ENCODE measurements at places on chromosomes 5 and 9. TPM values are rescaled to one million over a fixed set of nuclear protein-coding genes. Genes with fewer than 3 reads are reported as not detected.
A peak's percentile ranks its signal among the peaks of the same experiment; 100 is the strongest.

- DNase-seq, result peak; percentile 58
Measured at GRCh38 chr9:136093995-136094881, 851 bp downstream of the NACC2 start.

Gene AGXT2
- total RNA-seq, result not detected

DNA sequence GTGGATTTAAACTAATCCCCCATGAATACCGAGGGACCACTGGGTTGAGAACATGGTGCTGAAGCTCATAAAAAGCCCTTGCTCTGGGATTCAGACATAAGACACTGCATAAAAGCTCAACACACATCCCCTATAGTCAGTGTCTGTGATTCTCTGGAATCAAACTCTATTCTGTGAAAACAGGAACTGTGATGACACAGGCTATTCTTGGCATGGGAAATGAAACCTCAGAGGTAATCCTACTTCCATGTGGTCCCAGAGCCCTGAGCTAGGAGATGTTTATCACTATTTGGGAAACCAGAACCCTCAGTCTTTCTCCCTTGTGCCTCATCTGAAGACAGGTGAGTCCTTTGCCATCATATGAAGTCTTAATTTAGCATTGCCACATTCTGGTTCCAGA, 135.4 kb upstream of the PRSS3 start:
- DNase-seq, result no peak

- DNase-seq, result no peak
Measured at GRCh38 chr9:126144603-126145456, 181.8 kb upstream of the MVB12B start.

GRCh38 chr5:21654-22233, 70.2 kb upstream of the PLEKHG4B start:
- DNase-seq, result no peak

Gene PCDH1
- 59.6 TPM for total RNA-seq

DNA sequence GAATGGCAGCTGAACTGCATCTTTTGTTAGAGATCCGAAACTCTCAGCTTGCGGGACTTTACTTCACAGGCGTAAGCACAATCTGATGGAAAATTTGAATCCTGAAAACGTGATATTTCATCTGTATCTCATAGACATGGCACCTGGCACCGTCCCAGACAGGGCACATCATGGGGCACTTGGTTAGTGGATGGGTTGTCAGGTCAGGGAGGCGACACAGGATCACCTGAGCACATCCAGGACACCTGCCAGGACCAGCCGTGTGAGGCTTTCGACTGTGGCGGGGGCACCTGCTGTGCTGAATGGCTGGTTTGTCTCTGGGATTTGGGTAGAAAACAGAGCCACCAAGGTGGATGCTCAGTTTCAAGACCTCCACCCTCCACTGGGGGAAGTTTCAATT, 11.3 kb upstream of the ZFP62 start:
- DNase-seq, result no peak

DNA sequence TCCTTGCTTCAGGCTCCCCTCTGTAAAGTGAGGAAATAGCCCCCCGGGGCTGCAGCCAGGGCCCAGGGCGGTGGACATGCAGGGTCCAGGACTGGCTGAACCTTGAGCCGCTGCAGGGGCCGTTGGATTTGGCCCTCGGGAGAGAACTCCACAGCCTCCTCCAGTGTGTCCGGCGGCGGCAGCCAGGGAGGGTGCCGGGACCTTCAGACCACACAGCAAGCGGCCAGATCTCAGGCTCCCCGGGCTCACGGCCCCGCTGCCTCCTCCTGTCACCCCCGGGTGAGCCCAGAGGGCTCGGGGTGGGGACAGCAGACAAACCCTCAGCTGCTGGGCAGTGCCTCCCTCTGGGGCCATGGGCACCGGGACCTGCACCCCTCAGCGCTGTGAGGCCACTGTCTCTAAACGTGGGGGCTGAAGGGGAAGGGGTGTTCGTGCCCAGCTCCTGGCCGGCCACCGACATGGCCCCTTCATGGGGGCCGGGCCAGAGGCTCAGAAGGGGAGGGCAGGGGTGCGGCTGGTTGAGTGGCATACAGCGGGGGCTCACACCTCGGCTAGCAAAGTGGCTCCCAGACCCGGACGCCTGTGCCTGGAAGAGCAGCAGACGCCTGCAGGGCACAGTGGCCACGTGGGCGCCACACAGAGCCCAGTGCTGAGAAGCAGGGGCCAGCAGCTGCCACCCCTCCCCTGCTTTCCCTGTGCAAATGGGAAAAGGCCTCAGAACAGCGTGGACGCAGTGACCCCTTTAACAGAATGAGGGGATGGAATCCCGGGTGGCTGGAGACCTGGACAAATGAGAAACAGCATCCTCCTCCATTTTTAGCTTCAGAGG, 19.7 kb downstream of the SLC9A3 start:
- DNase-seq, result no peak

Gene PAEP
- total RNA-seq, result not detected

DNA sequence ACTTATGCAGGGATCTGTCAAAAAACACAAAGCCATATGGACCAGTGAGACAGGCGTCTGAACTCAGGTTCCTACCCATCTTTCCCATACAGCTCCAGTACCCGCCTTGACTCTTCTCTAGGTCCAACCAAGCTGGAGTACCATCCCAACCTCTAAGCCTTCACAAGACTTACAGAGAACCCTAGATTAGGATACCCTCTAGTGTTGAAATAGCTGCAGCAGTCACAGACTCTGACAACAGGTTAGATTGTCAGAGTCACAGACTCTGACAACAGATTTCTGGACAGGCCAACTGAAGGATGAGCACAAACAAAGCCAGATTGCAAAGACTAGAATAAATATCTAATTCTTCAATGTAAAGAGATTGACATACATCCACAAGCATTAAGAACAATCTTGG, 266.1 kb downstream of the GRIA1 start:
- DNase-seq, result no peak

Gene RAPGEF1
- 89.0 TPM for total RNA-seq

GRCh38 chr5:172216345-172216744, 22.4 kb downstream of the EFCAB9 start:
- no peak for DNase-seq

Gene FGF1
- 41.8 TPM for total RNA-seq

Gene SQSTM1
- total RNA-seq, result 400 TPM

GRCh38 chr5:17014686-17015085, 78.6 kb upstream of the MYO10 start:
- DNase-seq, result no peak

GRCh38 chr5:94908889-94909480, 290.5 kb downstream of the SLF1 start:
- DNase-seq, result no peak

Gene NSG2
- total RNA-seq, result not detected

DNA sequence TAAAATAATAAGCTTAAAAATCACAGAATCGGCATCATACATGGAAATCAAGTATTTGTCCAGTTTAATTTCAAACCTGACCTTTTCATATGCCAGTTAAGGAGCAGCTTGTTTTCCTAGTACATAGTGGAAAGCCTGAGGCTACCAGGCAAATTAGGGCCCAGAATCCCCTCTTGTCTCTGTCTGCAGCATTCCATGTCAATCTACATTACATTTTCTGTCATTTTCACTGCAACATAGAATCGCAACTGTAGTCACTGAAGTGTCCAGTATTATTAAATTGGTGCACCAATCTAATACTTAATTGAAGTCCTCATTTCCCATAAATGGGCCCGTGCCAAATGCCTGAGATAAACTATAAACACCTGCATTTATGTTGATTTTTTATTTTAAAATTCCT, 1352.2 kb upstream of the ACO1 start:
- DNase-seq, result no peak

DNA sequence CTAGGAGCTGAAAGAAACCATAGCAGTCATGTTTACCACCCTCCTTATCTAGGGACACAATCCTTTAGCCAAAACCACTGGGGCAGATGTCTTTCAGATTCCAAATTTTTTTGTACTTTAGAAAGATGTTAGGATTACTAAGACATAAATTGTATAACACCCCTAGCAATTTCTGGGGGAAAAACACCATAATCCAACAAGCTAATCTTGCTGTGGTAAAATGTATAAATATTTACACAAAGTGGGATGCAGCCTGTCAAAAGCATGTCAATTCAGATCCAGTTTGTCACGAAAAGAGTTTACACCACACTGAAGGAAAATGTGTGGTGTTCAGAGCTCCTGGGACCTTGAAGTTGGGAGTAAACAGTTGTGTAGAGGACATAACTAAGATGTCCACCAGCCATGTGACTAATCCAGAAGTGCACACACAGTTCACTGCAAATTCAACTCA, 274.3 kb downstream of the ADAMTSL1 start:
- DNase-seq, result no peak

DNA sequence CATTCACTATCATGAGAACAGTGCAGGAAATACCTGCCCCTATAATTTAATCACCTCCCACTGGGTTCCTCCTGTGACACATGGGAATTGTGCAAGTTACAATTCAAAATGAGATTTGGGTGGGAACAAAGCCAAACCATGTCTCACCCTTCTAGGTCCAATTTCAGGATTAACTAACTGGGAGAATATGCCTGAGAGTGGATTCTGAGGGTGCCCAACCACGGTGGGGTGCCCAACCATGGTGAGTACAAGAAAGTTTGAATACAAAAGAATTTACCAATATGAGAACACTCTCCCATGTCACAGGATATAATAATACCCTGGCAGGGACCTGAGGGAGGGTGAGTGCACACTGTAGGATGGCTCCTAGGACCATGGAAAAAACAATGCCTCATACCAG, 17.2 kb upstream of the GDA start:
- no peak for DNase-seq

Gene FAM78A
- 5.8 TPM for total RNA-seq

GRCh38 chr9:107239474-107239873, 43.6 kb upstream of the RAD23B start:
- no peak for DNase-seq

Gene COL23A1
- 1.0 TPM for total RNA-seq

- DNase-seq, result no peak
Measured at GRCh38 chr5:20113031-20113715, 125.2 kb upstream of the CDH18 start.

GRCh38 chr9:129774791-129775447, 22.1 kb upstream of the PTGES start:
- DNase-seq, result no peak

DNA sequence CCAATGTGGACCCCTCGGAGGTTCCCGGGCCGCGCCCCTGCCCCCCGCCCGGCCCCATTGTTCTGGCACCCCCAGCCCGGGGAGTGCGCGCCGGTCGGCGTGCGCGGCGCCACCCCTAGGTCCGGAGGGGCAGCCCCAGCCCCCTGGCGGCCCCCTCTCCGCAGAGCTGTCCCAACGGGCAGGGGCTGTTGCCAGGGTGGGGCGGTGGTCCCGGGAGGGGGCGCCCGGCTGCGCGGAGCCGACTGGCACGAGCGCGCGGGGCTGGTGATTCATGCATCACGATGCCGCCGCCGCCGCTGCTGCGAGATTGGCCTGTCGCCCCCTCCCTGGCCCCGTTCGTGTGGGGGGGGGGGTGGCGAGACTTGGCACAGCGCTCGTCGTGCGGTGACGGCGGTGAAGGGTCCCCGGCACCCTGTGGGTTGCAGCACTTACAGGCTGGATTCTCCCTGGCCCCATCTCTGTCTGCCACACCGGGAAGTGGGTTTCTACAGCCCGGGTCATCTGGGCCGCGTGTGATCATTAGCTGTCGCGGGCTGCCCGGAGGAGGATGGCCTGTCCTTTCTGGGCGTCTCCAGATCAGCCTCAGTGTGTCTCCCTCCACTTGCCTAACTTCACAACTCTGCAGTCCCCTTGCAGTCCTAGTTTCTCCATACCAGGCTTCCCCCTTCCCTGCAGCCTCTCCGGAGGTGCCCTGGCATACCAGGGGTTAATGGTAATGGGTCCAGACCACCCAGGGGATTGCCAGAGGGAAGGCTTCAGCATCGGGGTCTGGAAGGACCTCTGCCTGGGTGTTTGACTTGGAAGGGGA, 858 bp downstream of the NCS1 start:
- DNase-seq, result peak; percentile 27

DNA sequence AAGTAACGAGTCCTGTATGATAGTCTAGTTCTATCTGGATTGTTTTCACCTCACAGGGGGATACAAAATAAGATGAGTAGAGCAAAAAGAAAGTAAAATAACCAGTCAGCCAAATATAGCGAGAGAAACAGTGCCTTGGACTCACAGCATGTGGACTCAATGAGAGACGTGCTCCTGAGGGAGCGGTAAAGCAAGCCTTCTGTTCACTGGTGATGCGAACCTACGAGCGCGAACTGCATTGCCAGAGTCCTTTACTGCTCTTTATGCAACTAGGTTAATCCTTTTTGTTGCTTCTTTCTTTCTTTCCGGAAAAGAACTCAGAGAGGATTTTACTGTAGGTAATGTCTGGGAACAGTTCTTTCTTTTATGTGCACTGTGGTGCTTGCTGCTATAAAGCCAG, 132.7 kb downstream of the ANXA1 start:
- DNase-seq, result no peak

DNA sequence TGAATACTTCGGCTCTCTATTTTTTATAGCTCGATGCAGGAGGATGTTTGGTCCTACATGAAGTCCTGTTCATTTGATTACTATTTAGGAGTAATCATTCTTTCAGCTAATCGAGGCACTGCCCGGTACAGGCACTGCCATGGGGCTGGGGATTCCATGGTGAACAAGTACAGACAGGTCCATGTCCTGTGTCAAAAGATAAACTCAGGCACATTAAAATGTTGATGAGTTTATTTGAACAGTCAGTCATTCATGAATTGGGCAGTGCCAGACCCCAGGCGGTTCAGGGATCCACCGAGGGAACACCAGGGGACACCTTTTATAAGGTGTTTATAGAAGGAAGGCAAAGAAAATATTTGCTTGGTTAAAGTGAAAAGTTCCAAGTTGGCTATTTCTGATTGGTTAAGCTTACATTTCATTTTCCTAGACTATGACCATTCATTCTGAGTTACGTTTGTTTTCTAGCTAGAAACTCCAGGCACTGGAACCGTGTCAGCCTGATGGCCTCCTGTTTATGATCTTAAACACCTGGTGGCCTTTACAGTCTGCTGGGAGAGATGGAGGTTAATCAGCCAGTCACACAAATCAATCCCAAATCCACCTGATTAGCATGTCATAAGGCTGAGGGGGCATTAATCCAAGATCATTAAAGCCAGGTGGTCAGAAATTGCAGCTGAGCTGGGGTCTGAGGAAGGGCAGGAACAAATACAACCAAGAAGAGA, 47.0 kb upstream of the TDRD7 start:
- no peak for DNase-seq

DNA sequence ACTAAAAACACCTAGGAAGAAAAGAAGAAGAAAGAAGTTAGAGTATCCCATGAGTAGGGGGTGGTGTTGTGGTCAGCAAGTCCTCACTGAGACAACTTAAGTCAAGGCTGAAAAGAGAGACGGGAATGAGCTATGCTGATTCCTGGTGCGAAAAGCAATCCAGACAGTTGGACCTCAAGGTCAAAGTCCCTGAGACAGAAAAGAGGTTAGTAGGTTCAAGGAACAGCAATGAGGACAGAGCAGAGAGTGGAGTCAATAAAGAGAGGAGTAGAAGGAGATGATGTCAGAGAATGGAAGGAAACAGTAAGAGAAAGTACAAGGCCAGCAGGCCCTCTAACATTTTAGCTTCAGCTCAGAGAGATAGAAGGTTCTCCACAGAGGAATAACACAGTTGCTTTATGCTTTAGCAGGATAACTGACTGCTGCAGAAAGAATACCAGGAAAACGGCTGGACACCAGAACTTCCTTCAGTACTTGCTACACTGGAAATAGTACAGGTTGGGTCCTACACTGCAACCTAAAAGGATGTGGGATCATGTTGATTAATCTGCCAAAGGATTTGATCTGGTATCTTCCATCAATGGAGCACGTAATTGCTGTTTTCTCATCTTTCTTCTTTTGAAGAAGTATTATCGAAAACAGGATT, 43.6 kb downstream of the GNAQ start:
- DNase-seq, result no peak
